ENCODE measurements at places on chromosomes 5 and 9.

- DNase-seq = peak; percentile 72
Measured at GRCh38 chr5:95770830-95771708, 39.9 kb downstream of the RHOBTB3 start.

- no peak for DNase-seq
Measured at GRCh38 chr5:98581112-98581997, 192.1 kb upstream of the RGMB start.

DNA sequence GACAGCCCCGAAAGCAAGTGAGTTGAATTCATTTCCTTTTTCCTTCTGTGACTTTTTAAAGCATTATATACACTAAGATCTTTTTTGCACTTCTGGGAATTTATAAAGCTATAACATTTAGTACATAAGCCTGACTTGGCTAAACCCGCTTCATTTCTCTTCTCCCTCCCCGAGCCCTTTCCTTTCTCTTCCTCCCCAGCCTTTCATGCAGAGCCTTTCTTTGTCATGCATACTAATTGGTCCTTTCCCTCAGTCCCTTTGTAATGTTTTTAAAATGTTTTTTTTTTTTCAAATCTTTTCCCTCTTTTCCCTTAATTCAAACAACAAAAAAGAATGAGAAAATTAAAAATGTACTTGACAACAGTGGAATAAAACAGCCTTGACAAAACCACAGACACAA, 246.4 kb downstream of the PSAT1 start:
- DNase-seq = no peak

DNA sequence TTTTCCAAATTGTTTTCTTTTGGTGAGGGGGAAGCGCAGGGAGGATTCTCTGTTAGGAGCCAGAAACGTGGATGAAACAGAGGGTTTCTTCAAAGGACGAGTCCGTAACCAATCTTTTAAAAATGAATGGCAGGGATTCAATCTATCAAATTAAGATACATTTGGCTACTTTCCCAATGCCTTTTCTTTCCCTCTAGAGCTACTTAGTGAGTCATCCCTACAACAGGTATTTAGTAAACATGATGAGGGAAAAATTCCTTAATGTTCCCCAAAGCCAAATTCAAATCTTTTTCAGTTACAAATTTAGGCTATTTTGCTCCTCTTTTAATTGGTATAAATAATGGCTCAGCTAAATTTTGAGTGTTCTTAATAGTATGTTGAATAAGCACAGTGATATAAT, 366.4 kb upstream of the RIOK2 start:
- DNase-seq = no peak

DNA sequence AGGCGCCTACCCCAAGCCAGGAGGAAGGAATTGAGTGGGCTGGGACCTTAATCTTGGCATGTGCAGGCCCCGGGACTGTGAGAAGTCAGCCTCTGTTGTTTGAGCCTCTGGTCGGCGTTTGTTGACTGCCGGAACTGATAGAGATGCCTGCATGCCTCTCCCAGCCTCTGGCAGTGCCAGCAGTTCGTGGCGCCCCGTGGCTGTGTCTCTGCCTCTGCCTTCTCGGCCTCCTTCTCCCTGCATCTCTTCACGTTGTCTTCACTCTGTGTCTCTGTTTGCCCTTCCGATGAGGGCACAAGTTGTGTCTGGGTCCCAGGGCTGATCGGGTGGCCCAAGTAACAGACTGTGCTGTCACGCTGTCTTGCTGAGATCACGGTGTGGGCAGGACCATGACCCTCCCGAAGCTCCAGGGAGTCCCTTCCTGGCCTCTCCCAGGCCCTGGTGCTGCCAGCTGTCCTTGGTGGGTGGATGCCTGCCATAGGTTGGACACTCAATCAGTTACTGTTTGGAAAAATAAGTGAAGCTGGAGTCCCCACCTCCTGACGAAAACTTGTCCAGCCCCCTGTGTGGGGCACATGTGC, 133.5 kb upstream of the LPCAT1 start:
- DNase-seq = no peak

GRCh38 chr9:81108391-81108790, 581.0 kb downstream of the TLE1 start:
- no peak for DNase-seq

All from prostate gland (tissue), 2 donors.